Fibroblast of villous mesenchyme (primary cell): ENCODE measurements at places on chromosomes 5 and 9. TPM values are rescaled to one million over a fixed set of nuclear protein-coding genes. Genes with fewer than 3 reads are reported as not detected.

Gene PCDHGB6
- total RNA-seq = 4.2 and 4.3 TPM in 2 replicates

Gene SLU7
- 39.0 and 48.4 TPM in 2 replicates for total RNA-seq

Gene KIF4B
- under 0.01 TPM in 1 of 2 replicates, not detected in the other for total RNA-seq

Gene CTXN3
- total RNA-seq = not detected in 2 replicates

Gene CARD9
- total RNA-seq = 14.7 and 20.0 TPM in 2 replicates

Gene ANKRD31
- total RNA-seq = under 0.01 and 0.32 TPM in 2 replicates

Gene SLC36A2
- total RNA-seq = not detected in 2 replicates

Gene FREM1
- 0.32 and 0.86 TPM in 2 replicates for total RNA-seq

Gene DRD1
- total RNA-seq = under 0.01 TPM in 2 replicates

Gene BARHL1
- not detected in 2 replicates for total RNA-seq

Gene LHX3
- not detected in 2 replicates for total RNA-seq

Gene FOXD4L3
- total RNA-seq = 0.32 TPM in 1 of 2 replicates, not detected in the other

Gene NUDT12
- 12.9 and 19.9 TPM in 2 replicates for total RNA-seq

Gene LCN1
- total RNA-seq = not detected in 2 replicates

Gene DNM1
- total RNA-seq = 15.5 and 36.1 TPM in 2 replicates

Gene HMGCS1
- total RNA-seq = 220 and 234 TPM in 2 replicates

Gene SPINK13
- total RNA-seq = not detected in 2 replicates

Gene ARL14EPL
- total RNA-seq = not detected in 2 replicates

Gene TAS2R1
- total RNA-seq = 0.32 and 0.43 TPM in 2 replicates

Gene ZNF346
- 20.3 and 20.6 TPM in 2 replicates for total RNA-seq
